ENCODE measurements at places on chromosomes 7 and 10. TPM values are rescaled to one million over a fixed set of nuclear protein-coding genes. Genes with fewer than 3 reads are reported as not detected.

GIMAP8 gene
- total RNA-seq, result 0.12 TPM

DNA sequence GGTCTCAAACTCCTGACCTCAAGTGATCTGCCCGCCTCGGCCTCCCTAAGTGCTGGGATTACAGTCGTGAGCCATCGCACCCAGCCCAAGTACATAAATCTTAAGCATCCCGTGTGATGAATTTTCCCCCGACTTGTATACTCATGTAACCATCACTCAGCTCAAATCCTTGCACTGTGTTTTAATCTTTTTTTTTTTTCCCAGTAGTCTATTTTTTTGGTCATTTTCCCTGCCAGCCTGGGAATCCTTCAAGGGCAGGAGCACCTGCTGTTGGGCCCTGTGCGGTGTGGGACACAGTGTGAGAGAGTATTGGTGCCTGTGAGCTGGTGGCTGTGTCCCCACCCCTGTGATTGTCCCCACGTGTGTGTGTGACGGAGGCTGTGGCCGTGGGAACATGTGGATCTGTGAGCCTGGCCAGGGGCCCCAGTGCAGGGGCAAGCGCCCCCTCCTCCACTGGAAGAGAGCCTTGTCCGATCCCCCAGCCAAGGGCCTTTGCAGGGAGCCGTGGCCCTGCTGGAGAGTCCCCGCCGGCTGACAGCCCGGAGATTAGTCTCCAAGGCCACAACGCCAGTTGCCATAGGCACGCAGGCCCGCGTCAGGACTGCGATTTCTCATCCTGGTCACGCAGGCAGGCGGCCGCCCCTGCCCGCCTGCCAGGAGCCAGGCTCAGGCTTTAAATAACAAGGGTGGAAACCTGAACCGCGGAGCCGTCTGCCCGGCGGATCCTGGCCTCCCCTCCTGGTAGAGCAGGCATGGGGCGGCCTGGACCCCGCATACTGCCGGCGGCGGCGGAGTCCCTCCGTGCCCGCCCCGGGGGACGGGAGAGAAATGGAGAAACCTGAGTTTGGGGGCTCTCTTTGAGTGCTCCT, 26.5 kb downstream of the GTF2IRD1 start:
- peak; percentile 90 for DNase-seq

- DNase-seq, result peak; percentile 99
Measured at GRCh38 chr7:28037220-28038010, 143.2 kb downstream of the JAZF1 start.

- DNase-seq, result peak; percentile 65
Measured at GRCh38 chr10:28975891-28976531, 298.7 kb downstream of the BAMBI start.

DNA sequence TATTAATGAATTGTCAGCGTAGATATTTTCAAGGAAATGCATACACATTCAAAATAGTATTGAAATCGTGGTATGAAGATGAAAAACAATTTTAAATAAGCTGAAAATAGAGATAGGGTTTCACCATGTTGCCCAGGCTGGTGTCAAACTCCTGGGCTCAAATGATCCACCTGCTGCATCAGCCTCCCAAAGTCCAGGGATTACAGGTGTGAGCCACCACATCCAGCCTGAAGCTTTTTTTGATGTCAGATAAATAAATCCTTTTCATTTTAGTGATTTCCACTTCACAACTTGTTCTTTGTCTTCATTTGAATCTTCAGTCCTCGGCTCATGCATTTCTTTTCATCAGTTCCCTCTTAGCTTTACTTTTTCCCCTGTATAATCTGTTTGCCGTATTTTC, 4.6 kb downstream of the CDK13 start:
- DNase-seq, result no peak

Measured in RPMI7951 (cell line).